ENCODE measurements at places on chromosomes 3 and 15. TPM values are rescaled to one million over a fixed set of nuclear protein-coding genes. Genes with fewer than 3 reads are reported as not detected.

The CNTN4 gene
- total RNA-seq: 0.12 TPM

The CLDN1 gene
- 0.12 TPM for total RNA-seq

The GP9 gene
- total RNA-seq: not detected

The LIPH gene
- under 0.01 TPM for total RNA-seq

The LARP6 gene
- total RNA-seq: 61.9 TPM

The GALNT15 gene
- total RNA-seq: 17.0 TPM

The SERPINI2 gene
- total RNA-seq: not detected

The FEZF2 gene
- total RNA-seq: not detected

The SETD5 gene
- total RNA-seq: 37.2 TPM

The MAGEF1 gene
- 26.8 TPM for total RNA-seq

The DUOXA1 gene
- 0.59 TPM for total RNA-seq

The SUSD5 gene
- total RNA-seq: 5.0 TPM

The NT5DC2 gene
- total RNA-seq: 95.5 TPM

The VGLL3 gene
- 2.9 TPM for total RNA-seq

The CKMT1A gene
- total RNA-seq: not detected

The ARPIN gene
- total RNA-seq: 11.1 TPM
